Ureter (tissue), 1 donor: ENCODE measurements at places on chromosomes 1 and 21. TPM values are rescaled to one million over a fixed set of nuclear protein-coding genes. Genes with fewer than 3 reads are reported as not detected.

Gene PRR9
- total RNA-seq: not detected

Gene LCE3E
- total RNA-seq: not detected

Gene LCE3C
- total RNA-seq: not detected

- DNase-seq: no peak
These were observed 1.5 kb downstream of the UBE2G2 start for GRCh38 chr21:44800103-44800502.

Gene TNFSF4
- 0.52 TPM for total RNA-seq

Gene FCRL2
- total RNA-seq: 0.42 TPM

Gene ZC3H12A
- total RNA-seq: 56.6 TPM

Gene MYOG
- total RNA-seq: not detected
